Smooth muscle cell of trachea (primary cell): ENCODE measurements at places on chromosomes 1 and 21. TPM values are rescaled to one million over a fixed set of nuclear protein-coding genes. Genes with fewer than 3 reads are reported as not detected.

Gene S1PR1
- 20.8 and 22.0 TPM in 2 replicates for total RNA-seq

Gene HTR6
- under 0.01 TPM in 1 of 2 replicates, not detected in the other for total RNA-seq

Gene LCK
- total RNA-seq = not detected in 2 replicates

Gene TMPRSS2
- not detected in 2 replicates for total RNA-seq

Gene LRRC38
- not detected in 2 replicates for total RNA-seq
